ENCODE measurements at places on chromosomes 1 and 21. TPM values are rescaled to one million over a fixed set of nuclear protein-coding genes. Genes with fewer than 3 reads are reported as not detected.

The LCE1D gene
- not detected for total RNA-seq

The LRRC38 gene
- not detected for total RNA-seq

The KIAA1614 gene
- 0.61 TPM for total RNA-seq

The HUNK gene
- 0.26 TPM for total RNA-seq

The CHIA gene
- not detected for total RNA-seq

The HSF2BP gene
- total RNA-seq, result 0.39 TPM

The RNF186 gene
- total RNA-seq, result not detected

The REN gene
- not detected for total RNA-seq

The PALMD gene
- not detected for total RNA-seq

The GIPC2 gene
- 0.28 TPM for total RNA-seq

The CHI3L2 gene
- 1.7 TPM for total RNA-seq

The ANKRD34A gene
- 1.8 TPM for total RNA-seq

The CDC14A gene
- 108 TPM for total RNA-seq

The CDA gene
- not detected for total RNA-seq
